ENCODE measurements at places on chromosomes 4 and X.

- DNase-seq: no peak
These were observed 63.4 kb upstream of the ENPEP start for GRCh38 chr4:110412354-110413065.

- DNase-seq: no peak
These were observed 105.1 kb downstream of the NFKB1 start for GRCh38 chr4:102606261-102606660.

GRCh38 chr4:76420762-76421581 is at the start of gene CCDC158:
Gene CCDC158, minus strand, starts transcription at chr4:76421141. Its CDS starts 17,934 bp downstream, at chr4:76403207.
- DNase-seq: peak; percentile 29

- DNase-seq: no peak
These were observed 413.7 kb downstream of the PPP3CA start for GRCh38 chr4:100933628-100934027.

GRCh38 chr4:142683997-142684396 is 162.1 kb downstream of the INPP4B start:
- no peak for DNase-seq

- peak; percentile 19 for DNase-seq
These were observed 430.9 kb downstream of the C4orf33 start for GRCh38 chr4:129526812-129527211.

All from D341Med (cell line).